Activated CD4-positive, alpha-beta T cell treated with anti-CD3 and anti-CD28 coated beads, Interleukin-2, amount 10 ng/mL, durations not matched to agents 24 days and 14 days (primary cell): ENCODE measurements at places on chromosomes 7 and 10. TPM values are rescaled to one million over a fixed set of nuclear protein-coding genes. Genes with fewer than 3 reads are reported as not detected.

The ANKRD16 gene
- total RNA-seq = 10.8 and 12.2 TPM in 2 replicates

The MMS19 gene
- 100 and 103 TPM in 2 replicates for total RNA-seq

The SERPINE1 gene
- 0.33 and 0.45 TPM in 2 replicates for total RNA-seq

The DRGX gene
- 0.09 TPM in 1 of 2 replicates, not detected in the other for total RNA-seq

The OR6B1 gene
- total RNA-seq = not detected in 2 replicates
